A549 treated with CpdA at 1 μM for 4 hours (cell line): ENCODE measurements at places on chromosomes 16 and 17. TPM values are rescaled to one million over a fixed set of nuclear protein-coding genes. Genes with fewer than 3 reads are reported as not detected.

The SMIM5 gene
- 0.43 to 0.81 TPM (median 0.52 TPM) in 5 replicates for total RNA-seq

The MARF1 gene
- total RNA-seq, result 10.7 to 13.2 TPM (median 12.0 TPM) in 5 replicates

The CES3 gene
- 1.7 to 2.3 TPM (median 2.0 TPM) in 5 replicates for total RNA-seq

The KRTAP4-9 gene
- total RNA-seq, result not detected in 5 replicates

The SMIM22 gene
- total RNA-seq, result not detected in 5 replicates

The TMEM220 gene
- total RNA-seq, result 2.2 to 3.6 TPM (median 2.7 TPM) in 5 replicates

The CD300H gene
- 0.45 to 0.78 TPM (median 0.63 TPM) in 4 of 5 replicates, not detected in the other for total RNA-seq

The MYH1 gene
- not detected in 5 replicates for total RNA-seq

The KRT24 gene
- total RNA-seq, result not detected in 5 replicates

The PHKB gene
- total RNA-seq, result 26.4 to 34.0 TPM (median 30.0 TPM) in 5 replicates

The IL34 gene
- 0.44 to 1.0 TPM (median 0.58 TPM) in 5 replicates for total RNA-seq

The RAB37 gene
- 1.0 to 1.6 TPM (median 1.1 TPM) in 5 replicates for total RNA-seq
